ENCODE measurements at places on chromosomes 4 and X.

- no peak for DNase-seq
Measured at GRCh38 chrX:125492439-125492838, 172.8 kb downstream of the TEX13C start.

DNA sequence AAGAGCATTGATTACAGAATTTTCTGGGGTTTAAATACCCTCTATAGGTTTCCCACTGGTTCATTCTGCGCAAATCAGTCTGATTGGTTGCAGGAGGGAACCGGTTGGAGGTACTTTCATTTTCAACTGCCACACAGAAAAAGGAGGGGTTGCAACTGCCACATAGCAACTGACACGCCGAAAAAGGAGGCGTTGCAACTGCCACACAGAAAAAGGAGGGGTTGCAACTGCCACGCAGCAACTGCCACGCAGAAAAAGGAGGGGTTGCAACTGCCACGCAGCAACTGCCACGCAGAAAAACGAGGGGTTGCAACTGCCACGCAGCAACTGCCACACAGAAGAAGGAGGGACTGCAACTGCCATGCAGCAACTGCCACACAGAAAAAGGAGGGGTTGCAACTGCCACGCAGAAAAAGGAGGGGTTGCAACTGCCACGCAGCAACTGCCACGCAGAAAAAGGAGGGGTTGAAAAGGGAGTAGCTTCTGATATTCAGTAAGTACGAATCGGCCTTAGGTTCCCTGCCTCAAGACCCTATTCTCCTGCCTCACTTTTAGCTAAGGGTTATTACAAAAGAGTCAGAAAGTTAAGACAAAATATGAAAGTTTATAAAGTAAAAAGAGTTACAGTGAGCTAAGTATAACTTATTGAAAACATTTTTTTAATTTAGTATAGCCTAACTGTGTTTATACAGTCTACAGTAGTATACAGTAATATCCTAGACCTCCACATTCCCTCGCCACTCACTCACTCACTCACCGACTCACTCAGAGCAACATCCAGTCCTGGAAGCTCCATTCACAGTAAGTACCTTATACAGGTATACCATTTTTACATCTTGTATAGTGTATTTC lies 431.8 kb downstream of the KCTD8 start:
- DNase-seq: no peak

GRCh38 chrX:109672239-109672638 lies 47.3 kb upstream of the KCNE5 start:
- no peak for DNase-seq

- no peak for DNase-seq
Measured at GRCh38 chr4:139901531-139902320, 236.1 kb downstream of the MGST2 start.

DNA sequence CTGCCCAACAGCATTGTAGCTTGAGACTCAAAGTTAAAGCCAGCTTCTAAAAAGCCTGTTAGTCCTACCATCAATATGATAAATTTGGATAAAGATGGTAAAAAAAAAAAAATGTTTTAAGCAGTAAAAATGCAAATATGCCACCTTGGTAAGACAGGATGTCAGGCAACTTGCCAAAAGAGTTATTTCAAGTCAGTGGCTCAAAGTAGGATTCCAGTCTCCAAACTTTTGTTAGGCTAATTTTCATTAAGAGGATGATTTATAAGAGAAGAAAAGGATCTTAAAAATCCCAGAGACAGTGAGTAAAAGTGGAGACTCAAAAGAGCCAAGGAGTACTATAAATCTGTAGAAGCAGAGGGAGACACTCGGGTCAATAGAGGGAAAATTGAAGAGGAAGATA lies 47.5 kb downstream of the GASK1B start:
- no peak for DNase-seq

DNA sequence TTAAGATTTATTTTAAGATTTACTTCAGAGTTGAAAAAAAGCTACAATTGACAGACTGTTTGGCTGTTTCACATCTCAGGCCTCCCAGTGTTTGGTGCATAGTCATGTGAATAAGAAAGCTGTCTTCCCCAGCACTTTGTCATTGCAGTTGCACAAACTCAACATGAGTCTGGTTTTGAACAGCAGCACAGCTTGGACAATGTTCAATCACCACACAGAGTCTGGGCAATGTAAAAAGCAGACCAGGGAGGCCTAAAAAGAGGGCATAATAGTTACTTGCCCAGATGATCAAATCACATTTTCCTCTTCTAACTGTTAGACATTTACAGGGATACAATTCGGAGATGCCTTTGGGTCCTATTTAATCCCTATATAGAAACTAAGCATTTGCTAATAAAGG lies 1055.0 kb downstream of the RPA4 start:
- DNase-seq: no peak

- DNase-seq: no peak
Measured at GRCh38 chr4:38273407-38273806, 313.2 kb downstream of the PTTG2 start.

GRCh38 chrX:123291623-123292022 lies 107.5 kb downstream of the GRIA3 start:
- DNase-seq: no peak

DNA sequence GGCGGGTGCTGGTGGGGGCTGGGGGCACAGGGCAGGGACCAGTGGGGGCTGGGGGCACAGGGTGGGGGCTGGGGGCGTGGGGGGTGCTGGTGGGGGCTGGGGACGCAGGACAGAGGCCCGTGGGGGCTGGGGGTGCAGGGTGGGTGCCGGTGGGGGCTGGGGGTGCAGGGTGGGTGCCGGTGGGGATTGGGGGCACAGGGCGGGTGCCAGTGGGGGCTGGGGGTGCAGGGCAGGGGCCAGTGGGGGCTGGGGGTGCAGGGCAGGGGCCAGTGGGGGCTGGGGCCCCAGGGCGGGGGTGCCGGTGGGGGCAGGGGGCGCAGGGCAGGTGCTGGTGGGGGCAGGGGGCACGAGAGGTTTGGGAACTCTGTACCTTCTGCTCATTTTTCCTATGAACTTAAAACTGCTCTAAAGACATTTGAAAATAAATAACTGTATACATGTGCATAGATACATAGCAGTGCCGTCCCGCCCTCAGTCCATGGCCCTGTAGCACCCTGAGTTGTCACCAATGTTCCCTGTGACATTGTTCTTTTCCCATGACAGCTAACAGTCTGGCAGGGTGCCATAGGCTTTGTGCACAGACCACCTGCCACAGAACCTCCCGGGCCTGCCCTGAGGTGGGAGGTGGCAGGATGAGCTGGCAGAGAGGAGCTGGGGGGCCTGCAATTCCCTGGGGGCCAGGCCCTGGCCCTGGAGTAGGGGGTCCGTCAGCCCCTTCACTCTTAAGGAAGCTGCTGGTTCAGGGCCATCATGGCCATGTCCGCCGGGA lies 35.6 kb upstream of the ADRA2C start:
- DNase-seq: no peak

DNA sequence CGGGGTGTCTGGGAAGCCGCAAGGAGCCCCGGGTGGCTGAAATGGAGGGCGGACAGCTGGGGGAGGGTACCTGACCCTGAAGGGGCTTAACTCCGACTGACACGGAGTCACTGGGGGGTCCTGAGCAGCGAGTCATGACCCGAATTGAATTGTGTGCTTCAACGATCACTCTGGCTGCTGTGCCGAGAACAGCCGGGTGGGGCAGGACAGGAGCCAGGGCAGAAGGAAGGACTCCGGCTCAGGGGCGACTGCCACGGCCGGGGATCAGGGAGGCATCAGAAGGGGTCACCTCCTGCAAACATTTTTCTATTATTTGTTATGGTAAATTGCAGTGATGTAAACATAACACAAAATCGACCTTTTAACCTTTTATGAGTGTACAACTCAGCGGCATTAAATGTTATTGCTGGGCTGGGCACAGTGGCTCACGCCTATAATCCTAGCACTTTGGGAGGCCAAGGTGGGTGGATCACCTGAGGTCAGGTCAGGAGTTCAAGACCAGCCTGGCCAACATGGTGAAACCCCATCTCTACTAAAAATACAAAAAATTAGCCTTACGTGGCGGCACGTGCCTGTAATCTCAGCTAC lies 21.6 kb downstream of the ZFYVE28 start:
- DNase-seq: no peak

DNA sequence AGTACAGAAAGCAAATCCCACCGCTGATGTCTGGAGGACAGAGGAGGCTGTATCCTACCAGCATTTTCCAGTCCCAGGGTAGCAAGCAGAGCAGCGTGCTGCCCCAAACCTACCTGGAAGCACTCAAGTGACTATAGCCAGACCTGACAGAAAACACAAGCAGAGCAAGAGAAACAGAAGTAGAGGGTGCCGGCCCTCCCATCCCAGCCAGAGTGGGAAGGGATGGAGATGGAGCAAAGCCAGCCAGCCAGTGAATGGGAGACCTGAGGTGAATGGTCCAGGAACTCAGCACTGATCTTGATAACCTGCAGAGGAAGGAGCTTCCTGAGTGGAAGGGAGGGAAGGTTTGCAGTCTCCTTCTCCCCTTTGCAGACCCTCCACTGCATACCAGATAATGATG lies 185.2 kb downstream of the MAML3 start:
- no peak for DNase-seq

DNA sequence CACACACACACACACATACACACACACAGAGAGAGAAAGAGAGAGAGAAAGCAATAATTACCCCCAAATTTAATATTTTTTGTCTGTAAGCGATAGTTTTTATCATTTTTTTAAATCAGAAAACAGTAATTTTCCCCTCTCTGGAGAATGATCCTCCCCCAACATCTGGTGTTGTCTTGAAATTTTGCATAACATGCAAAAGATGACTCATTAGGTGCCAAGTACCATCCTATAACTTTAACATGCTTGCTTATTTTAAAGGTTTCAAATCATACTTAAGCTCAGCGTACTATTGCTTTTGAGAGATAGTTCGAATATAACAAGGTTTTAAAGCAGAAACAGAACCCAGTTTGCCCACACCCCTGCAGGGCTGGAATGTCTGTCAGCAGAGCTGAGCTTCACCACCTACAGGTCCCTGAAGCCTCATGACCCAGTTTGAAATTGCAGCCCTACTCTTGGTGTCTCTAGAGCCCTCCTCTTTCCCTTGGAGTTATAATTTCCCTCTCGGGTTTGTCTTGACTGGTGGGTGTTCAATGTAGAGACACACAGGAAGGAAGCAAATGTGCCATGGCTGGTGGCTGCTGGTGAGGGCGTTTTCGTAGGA lies 175.0 kb upstream of the HS3ST1 start:
- DNase-seq: no peak

DNA sequence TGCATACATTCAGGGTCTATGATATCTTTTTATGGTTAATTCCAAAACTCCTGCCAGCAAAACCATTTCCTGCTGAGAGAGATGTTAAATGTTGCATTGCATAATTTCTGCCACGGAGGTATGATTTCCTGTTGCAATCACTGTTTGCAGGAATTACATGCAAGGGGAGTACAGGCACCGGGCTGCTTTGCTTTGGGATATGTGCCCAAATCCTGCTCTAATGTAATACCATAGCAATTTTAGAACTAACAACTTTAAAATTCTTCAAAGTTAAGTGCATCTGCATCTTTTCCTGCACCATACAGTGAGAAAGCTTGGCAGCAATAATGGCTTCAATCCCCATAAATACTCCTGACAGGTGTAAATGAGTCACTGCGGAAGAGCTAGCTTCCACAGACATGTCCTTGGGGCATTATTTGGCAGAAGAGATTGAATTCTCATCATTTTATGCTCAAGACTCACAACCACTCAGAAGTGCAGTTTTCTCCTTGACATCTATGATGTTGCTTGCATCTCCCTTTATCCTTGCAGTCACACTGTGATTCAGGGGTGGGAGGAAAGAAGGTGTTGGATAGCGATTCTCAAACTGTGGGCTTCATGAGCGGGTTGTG lies 29.6 kb downstream of the TRIM2 start:
- no peak for DNase-seq

GRCh38 chr4:104772849-104773248 lies 278.2 kb upstream of the CXXC4 start:
- no peak for DNase-seq

DNA sequence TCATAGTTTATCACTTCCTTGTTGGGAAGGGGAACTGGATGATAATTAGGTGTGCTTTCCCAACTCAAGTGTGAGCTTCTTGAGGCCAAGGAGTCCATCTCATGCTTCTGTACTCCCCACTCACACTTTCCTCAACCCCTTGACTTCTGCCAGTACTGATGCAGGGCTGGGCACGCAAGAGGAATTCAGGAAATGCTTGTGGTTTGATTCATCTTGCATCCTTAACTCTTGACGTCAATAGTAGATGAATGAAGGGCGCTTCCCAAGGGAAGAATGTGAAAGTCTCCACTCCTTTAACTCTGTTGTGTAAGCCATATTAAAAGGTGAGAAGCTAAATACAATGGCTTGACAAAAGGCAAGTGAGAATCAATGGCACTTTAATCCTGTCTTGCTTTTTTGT lies 101.8 kb downstream of the AGTR2 start:
- no peak for DNase-seq

DNA sequence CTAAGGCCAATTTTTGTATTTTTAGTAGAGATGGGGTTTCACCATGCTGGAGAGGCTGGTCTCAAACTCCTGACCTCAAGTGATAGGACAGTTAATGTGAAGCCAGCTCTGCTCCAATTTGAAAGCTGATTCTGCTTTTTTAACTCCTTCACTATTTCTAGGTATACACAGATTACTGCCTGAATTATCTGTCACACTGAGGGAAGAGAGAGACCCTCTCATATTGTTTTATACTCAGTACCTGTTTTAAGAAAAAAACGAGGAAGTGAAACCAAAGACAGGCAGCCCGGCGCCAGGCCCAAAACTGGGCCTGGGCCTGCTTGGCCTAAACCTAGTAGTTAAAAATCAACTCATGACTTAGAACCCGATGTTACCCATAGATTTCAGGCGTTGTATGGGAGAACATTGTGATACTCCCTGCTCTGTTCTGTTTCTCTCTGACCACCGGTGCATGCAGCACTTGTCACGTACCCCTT lies 1601.5 kb upstream of the PCDH10 start:
- DNase-seq: no peak

DNA sequence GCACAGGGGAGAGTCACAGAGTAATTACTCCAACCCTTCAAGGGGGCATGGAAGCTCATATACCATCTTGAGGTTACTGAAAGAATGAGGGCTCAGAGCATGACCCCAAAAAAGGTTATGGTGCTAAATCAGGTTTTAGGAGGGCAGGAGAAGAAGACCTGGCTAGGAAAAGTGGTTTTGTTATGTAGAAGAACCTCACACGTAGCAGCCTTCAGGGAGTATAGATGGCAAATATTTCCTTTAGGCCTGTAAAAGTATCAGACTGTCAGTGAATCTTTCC lies 102.0 kb upstream of the PDE5A start:
- no peak for DNase-seq

DNA sequence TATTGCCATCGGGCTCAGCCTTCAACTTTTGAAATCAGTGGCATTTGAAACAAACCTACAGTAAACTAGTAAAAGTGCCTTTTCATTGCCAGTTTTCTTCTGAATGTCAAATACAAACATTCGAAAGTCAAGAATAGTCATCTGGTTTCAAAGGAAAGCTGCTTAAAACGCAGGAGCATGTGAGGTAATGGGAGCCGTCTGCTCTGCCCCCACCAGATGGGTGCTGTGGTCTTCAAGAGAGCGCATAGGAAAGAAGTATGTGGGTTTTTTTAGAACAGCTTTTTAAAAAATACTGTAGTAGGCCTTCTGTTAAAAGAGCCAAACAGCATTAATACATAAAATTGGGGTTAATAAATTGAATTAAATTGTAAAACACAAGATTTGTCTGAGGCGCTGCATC lies 88.6 kb downstream of the STOX2 start:
- DNase-seq: no peak

Measured in activated CD8-positive, alpha-beta memory T cell treated with anti-CD3 and anti-CD28 coated beads for 24 hours (primary cell).